ENCODE measurements at places on chromosomes 4 and X.

DNA sequence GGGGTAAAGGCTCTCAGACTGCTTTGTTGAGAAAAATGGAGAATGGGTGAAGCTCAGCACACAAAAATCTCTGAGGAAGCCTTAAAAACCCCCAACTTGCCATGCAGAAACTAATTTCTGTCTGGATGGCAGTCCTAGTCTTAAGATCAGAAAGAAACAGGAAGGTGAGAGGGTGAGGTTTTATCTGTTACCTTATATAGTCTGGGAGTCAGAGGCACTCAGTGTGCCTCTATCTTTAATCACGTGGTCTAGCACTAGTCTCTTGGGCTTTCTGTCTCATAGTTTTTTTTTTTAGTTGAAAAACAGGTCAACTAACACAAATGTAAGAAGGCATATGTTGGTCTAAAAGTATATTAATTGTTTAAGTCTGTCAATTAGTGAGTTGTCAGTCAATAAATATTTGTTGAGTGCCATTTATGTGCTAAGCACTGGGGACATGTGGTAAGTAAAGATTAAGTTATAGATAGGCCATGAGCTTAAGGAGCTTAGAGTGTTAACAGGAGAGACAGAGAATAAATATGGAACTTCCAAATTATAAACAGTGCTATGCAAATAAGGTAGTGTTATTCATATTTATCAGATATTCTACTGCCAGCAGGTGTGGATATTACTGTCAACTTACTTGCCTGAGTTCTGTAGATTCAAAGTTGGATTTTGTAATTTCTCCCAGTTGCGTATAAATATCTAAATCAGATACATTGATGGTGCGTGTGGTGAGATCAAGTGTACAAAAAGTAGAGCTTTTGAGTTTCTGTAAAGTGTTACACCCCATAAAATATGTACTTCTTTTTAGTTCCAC, 7.0 kb downstream of the CYBB start:
- DNase-seq: no peak

- DNase-seq: no peak
Observed at GRCh38 chr4:184028561-184029374, 123.7 kb downstream of the STOX2 start.

DNA sequence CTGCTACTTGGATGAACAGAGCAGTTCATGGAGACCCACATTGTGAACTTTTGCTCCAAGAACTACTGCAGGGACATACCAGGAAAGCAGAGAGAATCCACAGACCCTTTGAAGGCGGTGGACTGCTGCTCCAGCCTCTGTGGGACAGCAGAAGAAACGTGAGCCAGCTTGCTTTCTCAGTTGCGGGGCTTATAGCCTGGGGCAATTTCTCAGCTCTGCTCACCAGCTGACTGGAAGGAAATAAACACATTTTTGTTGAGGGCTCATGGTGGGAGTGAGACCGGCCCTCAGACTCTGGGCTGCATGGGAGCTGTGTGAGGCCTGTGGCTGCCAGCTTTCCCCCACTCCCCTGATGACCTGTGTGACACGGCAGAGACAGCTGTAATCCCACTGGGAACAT, 2.6 kb upstream of the ADH1A start:
- no peak for DNase-seq

DNA sequence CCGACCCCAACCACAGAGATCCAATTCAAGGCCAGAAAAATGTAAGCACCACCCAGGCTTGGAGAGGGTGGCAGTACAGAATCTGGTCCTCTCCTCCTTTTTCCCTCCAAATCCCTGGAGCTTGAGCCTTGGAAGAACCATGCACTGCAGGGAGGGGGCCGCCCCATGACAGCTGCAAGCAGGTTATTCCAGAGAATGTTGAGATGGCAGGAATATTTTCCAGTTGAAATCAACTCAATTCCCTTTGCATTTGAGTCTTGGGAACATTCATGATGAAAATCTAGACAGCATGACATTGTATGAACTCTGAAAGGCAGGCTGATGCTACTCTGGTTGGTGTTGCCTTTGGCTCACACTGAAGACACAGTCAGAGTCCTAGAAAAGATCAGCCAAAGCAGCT, 386.6 kb upstream of the FGF16 start:
- no peak for DNase-seq

- DNase-seq: no peak
Observed at GRCh38 chr4:3385711-3386420, 55.9 kb upstream of the HGFAC start.

DNA sequence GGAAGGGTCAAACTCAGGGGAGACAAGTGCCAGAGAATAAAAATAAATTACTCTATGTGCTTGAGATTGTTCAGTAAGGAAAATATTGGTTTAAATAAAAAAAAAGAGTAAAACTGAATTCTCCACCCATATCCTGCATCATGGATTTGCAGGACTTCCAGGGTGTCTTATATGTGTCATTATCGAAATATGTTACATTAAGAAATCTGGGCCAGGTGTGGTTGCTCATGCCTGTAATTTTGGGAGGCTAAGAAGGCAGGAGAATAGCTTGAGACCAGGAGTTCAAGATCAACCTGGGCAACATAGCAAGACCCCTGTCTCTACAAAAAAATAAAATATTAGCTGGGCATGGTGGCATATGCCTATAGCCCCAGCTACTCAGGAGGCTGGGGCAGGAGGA, 104.9 kb downstream of the PPP3CA start:
- no peak for DNase-seq

DNA sequence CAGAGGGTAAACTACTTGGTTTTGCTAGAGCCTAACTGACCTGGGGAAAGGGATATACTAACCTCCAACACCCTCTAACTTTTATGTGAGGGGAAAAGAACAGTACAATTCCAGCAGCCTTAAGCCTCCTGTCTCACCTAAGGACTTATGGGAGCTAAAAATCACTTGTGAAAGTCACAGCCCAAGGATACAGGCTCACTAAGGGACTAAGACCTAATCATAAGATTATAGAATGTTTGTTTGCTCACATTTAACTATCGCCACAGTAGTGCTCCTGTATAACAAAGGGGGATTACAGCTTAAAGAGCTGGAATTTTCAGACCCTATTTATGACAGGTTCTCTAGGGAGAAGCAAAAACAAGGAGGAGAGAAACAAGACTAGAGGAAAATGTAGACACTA, 548.7 kb downstream of the DACH2 start:
- no peak for DNase-seq

DNA sequence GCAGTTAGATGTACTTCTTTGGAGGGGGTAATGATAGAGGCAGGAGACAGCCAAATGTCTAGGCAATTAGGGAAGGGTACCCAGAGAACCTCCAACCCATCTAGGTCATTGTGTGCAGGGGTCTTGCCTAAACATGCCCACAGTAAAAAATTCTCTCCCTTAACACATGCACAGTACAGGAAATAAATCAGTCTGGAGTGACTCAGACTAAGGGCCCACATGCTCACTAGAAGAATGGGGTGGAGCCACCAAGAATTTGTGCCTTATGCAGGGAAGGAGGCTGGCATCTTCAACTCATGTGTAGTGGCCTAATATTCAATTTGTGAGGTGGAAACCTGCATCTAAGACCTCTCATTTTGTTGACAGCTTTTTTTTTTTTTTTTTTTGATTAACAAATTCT, 945.3 kb upstream of the GRIA3 start:
- no peak for DNase-seq

GRCh38 chr4:156692016-156692415, 279.6 kb downstream of the PDGFC start:
- DNase-seq: no peak

- DNase-seq: no peak
Observed at GRCh38 chr4:42331914-42332368, 65.3 kb upstream of the SHISA3 start.

DNA sequence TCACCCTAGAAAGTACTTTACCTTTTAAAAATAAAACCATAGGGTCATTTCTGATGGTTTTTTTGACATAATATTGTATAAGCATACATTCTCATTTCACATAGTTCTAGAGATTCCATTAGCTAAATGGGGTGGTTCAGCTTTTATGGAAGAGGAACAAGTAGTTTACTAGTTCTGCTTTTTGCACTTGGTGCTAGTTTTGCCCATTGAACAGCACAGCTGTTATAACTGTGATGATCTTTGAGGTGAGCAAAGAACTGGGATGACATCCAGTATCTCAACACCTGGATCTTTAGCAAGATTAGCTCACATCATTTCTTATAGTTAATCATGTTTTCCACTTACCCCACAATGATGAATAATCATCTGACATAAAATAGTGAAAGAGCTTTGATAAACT, 40.9 kb downstream of the MOB1B start:
- DNase-seq: no peak

DNA sequence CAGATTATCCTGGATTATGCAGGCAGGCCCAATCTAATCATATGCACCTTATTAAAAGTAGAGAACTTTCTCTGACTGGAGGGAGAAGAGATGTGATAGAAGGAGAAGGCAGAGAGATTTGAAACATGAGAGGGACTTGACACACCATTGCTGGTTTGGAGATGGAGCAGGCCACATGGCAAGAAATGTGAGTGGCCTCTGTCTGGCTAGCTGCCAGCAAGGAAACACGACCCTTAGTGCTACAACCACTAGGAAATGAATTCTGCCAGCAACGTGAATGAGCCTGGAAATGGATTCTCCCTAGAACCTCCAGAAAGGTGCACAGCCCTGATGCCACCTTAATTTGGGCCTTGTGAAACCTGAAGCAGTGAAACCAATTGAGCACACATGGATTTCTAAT, 79.5 kb upstream of the MBNL3 start:
- DNase-seq: no peak

DNA sequence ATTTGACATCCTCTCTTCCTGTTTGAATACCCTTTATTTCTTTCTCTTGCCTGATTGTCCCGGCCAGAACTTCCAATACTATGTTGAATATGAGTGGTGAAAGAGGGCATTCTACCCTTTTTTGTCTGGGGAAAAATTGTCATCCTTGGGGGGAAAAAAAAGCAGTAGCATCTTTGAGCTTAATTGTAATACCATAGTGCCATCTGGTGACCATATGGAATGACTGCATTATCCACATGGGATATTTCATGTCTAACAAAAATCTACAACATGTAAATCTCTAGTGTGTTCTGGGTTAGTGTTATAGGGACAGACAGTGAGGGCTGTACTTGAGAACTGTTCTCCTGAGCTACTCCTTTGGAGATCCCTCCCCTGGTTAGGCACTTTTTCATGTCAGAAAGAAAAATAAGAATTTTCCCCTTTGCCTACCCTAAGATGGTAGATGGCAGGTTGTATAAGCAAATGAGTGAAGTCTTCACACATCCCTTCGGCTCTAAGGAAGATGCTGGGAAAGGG, 26.0 kb downstream of the CAPN6 start:
- no peak for DNase-seq

GRCh38 chr4:152665691-152666395, 14.0 kb downstream of the TMEM154 start:
- no peak for DNase-seq

DNA sequence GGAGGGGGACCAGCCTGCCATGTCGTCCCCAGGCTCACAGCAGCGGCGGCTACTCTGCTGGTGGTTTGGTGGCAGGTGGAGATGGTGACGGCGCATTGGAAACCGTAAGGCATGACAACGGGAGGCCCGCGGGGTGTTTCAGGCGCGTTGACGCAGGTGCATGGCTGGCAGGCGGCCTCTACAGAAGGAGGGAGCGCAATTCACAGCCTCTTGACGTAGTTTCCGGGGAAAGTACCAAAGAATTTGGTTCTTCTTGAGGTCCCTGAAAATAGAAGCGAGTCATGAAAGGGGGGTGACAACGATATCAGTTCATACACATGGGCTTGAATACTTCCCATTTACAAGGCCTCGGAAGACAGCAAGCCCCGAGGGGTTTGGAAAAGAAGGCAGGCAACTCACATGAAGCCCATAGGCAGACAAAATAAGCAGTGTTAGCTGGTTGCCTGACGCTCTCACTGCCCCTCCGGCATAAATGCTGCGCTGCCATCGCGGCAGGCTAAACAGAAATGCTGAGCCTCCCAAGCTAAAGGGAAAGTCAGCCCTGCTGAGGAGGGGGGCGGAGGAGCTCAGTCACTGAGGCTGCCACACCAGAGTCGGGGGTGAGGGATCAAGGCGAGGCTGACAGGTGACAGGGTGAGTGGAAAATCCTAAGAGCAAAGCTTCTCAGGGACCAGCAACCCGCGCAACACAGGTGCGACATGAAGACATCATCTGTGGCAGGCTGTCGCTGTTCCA, 52.3 kb upstream of the PDLIM3 start:
- DNase-seq: no peak

- DNase-seq: no peak
Observed at GRCh38 chr4:17613761-17614415, 553 bp upstream of the MED28 start.

Data from brain pericyte (primary cell).